ENCODE measurements at places on chromosomes 2 and 18. TPM values are rescaled to one million over a fixed set of nuclear protein-coding genes. Genes with fewer than 3 reads are reported as not detected.

DNA sequence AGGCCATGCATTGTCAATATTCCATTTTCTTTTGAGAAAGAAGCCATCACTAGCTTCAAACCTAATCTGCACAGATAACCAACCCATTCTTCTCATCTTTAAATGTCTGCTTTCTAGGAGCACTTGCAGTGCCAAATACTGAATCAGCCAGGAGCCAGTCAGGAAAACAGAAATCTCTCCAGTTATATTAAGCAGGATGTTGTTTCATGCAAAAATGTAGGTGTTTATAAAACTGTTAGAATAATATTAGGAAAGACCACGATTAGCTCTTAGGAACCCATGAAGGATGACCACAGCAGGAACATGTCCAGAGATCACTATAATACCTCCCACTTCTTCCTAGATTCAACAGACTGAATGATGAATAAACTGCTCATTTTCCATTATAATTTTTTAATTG lies 86.0 kb downstream of the TTC32 start:
- DNase-seq = no peak

GRCh38 chr2:205660521-205661124 lies 21.7 kb upstream of the NRP2 start:
- DNase-seq = no peak

GRCh38 chr18:3611313-3612090 lies 161.5 kb downstream of the TGIF1 start:
- DNase-seq = no peak

- DNase-seq = no peak
These were observed 188.7 kb downstream of the FTCDNL1 start for GRCh38 chr2:199662255-199662654.

GRCh38 chr2:2919574-2920365 lies 457.8 kb downstream of the EIPR1 start:
- no peak for DNase-seq

FHL2 gene
- total RNA-seq = 53.7 TPM

DNA sequence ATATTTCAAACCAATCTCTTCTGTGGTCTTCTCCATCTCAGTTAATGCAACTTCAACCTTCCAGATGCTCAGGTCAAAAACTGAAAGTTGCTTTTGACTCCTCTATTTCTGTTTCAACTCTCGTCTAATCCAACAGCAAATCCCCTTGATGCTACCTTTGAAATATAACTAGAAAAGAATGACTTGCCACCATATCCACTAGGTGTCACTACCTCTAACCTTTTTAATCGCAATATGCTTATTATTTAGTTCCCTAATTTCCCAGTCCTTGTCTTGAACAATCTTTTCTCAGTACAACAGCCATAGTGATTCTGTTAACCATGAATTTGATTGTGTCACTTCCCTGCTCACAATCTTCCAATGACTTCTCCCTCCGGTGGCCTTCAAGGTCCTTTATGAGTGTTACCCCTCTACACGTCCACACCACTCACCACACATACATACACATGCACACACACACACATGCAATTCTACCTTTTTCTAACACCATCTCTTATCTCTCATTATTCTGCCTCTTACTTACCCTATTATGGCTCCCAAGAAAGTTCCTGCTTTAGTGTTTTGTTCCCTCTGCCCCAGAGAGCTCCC lies 245.5 kb upstream of the KCNJ3 start:
- no peak for DNase-seq

SCYGR4 gene
- not detected for total RNA-seq

ATOH8 gene
- 98.0 TPM for total RNA-seq

OR6B2 gene
- total RNA-seq = 5.7 TPM

DNA sequence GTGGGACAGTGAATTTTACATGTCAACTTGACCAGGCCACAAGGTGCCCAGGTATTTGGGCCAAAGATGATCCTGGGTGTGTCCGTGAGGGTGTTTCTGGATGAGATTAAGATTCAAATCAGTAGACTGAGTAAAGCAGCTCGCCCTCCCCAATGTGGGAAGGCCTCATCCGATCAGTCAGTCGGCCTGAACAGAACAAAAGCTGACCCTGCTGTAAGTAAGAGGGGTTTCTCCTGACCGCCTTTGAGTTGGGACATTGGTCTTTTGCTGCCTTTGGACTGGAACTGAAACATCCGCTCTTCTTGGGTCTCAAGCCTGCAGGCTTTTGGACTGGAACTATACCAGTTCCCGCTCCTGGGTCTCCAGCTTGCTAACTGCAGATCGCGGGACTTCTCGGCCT lies 233.3 kb downstream of the KLHL29 start:
- DNase-seq = no peak

UGGT1 gene
- 92.7 TPM for total RNA-seq

MAP2 gene
- 31.7 TPM for total RNA-seq

- DNase-seq = no peak
These were observed 14.7 kb downstream of the GRB14 start for GRCh38 chr2:164606557-164606956.

RAPGEF4 gene
- 8.1 TPM for total RNA-seq
